ENCODE measurements at places on chromosomes 13 and 19. TPM values are rescaled to one million over a fixed set of nuclear protein-coding genes. Genes with fewer than 3 reads are reported as not detected.

The KLK13 gene
- 1.6 TPM for total RNA-seq

The SIGLEC12 gene
- not detected for total RNA-seq

The ZNF442 gene
- total RNA-seq = 5.4 TPM

- no peak for DNase-seq
- H3K4me1 ChIP-seq = peaks cover 13% of the 10 kb centered on the region
- H3K4me3 ChIP-seq = no peak overlapping the region
- H3K27me3 ChIP-seq = no peaks in the 10 kb centered on the region
- H3K27ac ChIP-seq = no peak overlapping the region
- peaks cover 12% of the 10 kb centered on the region for H3K36me3 ChIP-seq
Measured at GRCh38 chr19:7908078-7908699, 4.5 kb downstream of the MAP2K7 start.

DNA sequence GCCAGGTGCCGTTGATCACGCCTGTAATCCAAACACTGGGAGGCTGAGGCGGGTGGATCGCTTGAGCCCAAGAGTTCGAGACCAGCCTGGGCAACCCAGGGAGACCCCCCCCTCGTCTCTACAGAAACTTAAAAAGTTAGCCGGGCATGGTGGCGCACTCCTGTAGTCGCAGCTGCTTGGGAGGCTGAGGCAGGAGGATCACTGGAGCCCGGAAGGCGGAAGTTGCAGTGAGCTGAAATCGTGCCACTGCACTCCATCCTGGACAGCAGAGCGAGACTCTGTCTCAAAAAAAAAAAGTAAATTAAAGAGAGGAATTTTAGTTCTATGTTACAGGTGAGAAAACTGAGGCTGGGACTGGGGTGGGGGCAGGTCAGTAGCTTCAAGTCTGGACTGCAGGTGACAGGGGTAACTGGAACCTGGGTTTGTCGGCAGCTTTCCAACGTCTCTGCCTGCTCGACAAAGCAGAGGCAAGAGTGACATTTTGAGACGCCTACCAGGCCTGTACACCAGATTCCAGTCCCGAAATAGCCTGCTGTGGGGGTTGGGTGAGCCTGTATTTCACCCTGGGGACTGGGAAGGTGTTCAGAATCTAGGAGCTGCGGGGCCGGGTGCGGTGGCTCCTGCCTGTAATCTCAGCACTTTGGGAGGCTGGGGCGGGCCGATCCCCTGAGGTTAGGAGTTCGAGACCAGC lies 1.2 kb downstream of the SELENOW start:
- H3K4me3 ChIP-seq = peak overlapping the region; percentile 96
- H3K27me3 ChIP-seq = no peaks in the 10 kb centered on the region
- no peak for DNase-seq
- H3K4me1 ChIP-seq = peaks cover 34% of the 10 kb centered on the region
- H3K36me3 ChIP-seq = peaks cover 24% of the 10 kb centered on the region
- peak overlapping the region; percentile 64 for H3K27ac ChIP-seq

DNA sequence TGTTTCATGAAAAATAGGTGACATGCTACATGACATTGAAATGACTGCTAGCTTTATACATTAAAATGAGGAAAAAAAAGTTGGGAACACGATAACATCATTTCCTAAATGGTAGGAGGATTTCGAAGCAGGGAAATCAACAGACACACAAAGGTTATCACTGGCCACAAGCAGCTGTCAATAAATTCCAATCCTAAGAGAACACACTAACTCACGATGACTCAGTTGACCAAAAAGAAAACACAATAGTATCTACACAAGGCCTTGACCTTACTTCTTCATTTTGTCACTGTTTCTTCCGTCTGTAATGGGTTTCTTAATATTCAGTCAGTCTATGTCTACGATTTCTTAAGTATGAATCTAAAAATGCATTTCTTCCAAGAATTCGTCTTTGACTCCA lies 36.5 kb downstream of the STARD13 start:
- H3K4me1 ChIP-seq = peaks cover 6% of the 10 kb centered on the region
- H3K4me3 ChIP-seq = no peak overlapping the region
- no peaks in the 10 kb centered on the region for H3K27me3 ChIP-seq

DNA sequence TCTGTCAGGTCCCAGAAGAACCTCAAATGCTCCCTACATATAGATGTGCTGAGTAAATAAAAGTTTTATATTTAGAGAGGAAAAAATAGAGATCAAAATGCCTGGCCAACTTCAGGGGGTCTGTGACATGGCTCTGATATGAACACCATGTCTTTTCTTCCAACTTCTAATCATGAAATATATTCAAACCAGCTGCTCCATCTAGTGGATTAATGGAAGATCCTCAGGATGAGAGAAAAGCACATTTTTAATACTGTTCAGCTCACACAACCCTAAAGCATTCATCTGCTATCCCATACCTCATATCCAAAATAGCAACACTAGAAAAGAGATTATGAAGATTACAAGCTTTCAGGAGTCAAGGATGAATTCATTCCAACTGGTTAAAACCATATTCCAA lies 56.0 kb upstream of the DOCK9 start:
- H3K36me3 ChIP-seq = peaks cover 1% of the 10 kb centered on the region
- no peak overlapping the region for H3K4me3 ChIP-seq
- no peak overlapping the region for H3K27ac ChIP-seq
- no peaks in the 10 kb centered on the region for H3K27me3 ChIP-seq
